ENCODE measurements at places on chromosomes 2 and 18.
A peak's percentile ranks its signal among the peaks of the same experiment; 100 is the strongest.

- no peak for DNase-seq
These were observed 33.2 kb downstream of the SLC38A11 start for GRCh38 chr2:164922134-164922533.

DNA sequence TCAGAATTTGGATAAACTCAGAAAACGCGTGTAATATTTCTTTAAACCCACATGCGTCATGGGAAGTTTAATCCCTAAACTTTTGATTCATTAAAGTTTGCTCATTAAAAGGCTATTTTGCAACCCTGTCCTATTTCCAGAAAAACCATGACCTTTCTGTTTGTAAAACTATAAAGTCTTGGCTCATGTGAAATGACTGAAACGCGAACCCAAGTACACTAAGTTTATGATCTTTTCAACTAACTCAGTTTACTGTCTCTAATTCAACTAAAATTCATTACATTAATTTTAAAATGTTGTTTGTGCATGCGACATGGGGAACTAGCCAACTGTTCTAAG lies 3.9 kb upstream of the RPL31 start:
- no peak for DNase-seq

DNA sequence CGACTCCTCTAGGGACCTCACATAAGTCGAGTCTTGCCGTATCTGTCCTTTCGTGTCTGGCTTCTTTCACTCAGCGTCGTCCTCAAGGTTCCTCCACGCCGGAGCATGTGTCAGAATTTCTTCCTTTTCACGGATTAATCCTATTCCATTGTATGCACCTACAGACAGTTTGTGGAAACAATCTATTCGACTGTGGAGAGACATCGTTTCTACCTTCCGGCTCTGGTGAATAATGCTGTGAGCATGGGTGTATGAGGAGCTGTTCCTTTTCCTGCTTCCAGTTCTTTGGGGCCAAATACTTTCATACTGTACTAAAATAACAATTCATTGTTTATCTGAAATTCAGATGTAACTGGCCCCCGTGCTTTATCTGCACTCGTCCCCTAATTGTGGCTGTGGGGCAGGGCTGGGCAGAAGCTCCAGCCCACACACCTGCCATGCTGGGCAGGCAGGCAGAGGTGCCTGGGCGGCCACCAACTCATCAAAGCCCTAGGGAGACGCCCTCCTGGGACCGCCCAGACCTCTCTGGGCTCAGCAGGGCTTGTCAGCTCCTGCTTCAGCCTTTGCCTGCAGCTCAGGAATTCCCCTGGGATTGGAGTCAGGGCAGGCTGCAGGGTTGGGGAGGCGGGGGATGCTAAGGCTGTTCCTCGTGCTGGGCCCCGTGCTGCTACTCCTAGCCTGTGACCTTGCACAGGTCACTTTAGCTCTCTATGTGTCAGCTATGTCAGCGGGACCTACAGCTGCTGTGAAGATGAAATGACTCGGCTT lies 14.5 kb downstream of the GPC1 start:
- DNase-seq: no peak

- peak; percentile 67 for DNase-seq
These were observed 19.1 kb upstream of the SLC20A1 start for GRCh38 chr2:112626604-112627059.

GRCh38 chr2:62706721-62707521 lies 1.4 kb downstream of the EHBP1 start:
- peak; percentile 47 for DNase-seq

DNA sequence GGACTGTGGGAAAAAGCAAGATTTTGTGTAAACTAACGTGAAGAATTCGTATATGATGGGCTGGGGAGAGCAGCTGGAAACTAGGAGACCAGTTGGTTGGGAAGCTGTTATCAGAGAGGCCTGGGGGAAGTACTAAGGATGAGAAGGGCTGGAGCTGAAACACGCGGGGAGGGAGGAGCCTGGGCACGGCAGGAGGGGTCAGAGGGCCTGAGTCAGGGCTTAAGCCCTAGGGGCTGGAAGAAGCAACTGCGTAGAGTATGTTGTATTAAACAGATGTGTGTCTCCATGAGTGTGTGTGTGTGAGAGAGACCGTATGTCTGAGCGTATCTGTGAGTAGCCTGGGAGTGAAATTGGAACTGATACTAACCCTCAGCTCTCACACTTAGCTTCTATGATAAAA lies 8.4 kb downstream of the POMC start:
- peak; percentile 38 for DNase-seq

GRCh38 chr18:50879302-50880118 lies 592 bp downstream of the ME2 start:
- DNase-seq: peak; percentile 80

DNA sequence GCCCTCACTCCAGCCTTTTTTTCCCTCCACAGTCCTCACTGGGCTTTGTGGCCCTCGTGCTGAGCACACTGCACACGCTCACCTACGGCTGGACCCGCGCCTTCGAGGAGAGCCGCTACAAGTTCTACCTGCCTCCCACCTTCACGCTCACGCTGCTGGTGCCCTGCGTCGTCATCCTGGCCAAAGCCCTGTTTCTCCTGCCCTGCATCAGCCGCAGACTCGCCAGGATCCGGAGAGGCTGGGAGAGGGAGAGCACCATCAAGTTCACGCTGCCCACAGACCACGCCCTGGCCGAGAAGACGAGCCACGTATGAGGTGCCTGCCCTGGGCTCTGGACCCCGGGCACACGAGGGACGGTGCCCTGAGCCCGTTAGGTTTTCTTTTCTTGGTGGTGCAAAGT lies 39.4 kb downstream of the STEAP3 start:
- no peak for DNase-seq

- DNase-seq: no peak
These were observed 31.4 kb downstream of the ARL5A start for GRCh38 chr2:151796774-151797173.

GRCh38 chr18:55641486-55641885 lies 53.5 kb upstream of the TCF4 start:
- DNase-seq: no peak

DNA sequence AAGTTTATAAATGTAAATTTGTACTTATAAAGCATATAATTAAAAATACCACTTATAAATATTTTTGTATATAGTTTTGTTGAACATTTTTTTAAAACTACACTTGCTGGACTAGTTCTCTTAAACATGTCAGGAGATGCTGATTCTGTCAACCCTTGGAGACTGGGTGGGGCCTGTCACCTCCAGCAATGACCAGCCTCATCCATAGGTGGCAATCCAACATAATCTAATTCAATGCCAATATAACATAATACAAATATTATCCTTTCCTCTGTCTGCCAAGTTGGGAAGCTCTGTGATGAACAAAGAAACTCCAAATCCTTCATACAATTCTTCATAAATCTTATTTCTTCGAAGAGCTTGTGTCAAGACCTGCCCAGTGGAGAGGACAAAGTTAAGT lies 140.4 kb downstream of the RBMS1 start:
- DNase-seq: no peak

- DNase-seq: peak; percentile 71
These were observed 711 bp upstream of the ATOH8 start for GRCh38 chr2:85753035-85753524.

GRCh38 chr2:62435720-62436119 lies 70.3 kb downstream of the TMEM17 start:
- DNase-seq: no peak

- no peak for DNase-seq
These were observed 37.5 kb upstream of the ZNF385B start for GRCh38 chr2:179898873-179899272.

GRCh38 chr2:29397713-29398112 lies 282.5 kb downstream of the CLIP4 start:
- no peak for DNase-seq

- DNase-seq: no peak
These were observed 480.0 kb downstream of the RIT2 start for GRCh38 chr18:42635378-42636048.

DNA sequence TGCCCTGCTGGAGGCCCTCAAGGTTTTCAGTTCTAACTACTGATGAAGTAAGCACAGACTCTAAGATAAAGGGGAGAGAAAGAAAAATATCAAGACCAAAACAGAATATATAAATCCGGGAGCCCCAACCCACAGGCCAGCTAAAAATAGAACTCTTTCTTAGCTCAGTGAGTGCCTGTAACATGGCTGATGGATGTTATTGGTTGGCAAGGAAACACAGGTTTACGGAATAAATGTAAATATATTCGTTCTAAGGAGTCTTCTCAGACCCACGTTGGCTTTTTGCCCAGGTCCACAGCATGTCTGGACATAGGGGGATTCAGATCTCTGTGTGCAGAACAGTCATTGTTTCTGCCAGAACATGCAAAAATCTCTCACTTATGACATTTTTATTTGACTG lies 139.0 kb upstream of the SERPINE2 start:
- no peak for DNase-seq

- no peak for DNase-seq
These were observed 201.1 kb downstream of the PRKCE start for GRCh38 chr2:45852450-45853150.

DNA sequence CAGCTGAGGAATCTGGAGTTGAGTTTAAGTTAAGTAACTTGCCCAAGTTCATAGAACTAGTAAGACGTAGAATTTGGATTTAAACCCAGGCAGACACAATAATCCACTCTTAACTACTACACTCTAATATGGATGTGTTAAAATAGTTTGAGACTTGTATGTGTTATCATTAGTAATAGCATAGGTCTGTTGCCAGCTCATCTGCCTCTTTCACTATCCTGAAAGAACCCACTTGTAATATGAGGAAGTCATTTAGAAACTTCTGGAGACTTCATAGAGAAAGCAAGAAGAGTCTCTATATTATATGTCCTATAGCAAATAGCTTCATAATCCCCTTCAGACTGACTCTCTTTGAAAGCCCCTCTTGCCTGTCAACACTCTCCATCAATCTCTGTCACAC lies 43.0 kb upstream of the ACADL start:
- DNase-seq: no peak

- no peak for DNase-seq
These were observed 454.7 kb upstream of the SLC39A10 start for GRCh38 chr2:195202163-195202845.

DNA sequence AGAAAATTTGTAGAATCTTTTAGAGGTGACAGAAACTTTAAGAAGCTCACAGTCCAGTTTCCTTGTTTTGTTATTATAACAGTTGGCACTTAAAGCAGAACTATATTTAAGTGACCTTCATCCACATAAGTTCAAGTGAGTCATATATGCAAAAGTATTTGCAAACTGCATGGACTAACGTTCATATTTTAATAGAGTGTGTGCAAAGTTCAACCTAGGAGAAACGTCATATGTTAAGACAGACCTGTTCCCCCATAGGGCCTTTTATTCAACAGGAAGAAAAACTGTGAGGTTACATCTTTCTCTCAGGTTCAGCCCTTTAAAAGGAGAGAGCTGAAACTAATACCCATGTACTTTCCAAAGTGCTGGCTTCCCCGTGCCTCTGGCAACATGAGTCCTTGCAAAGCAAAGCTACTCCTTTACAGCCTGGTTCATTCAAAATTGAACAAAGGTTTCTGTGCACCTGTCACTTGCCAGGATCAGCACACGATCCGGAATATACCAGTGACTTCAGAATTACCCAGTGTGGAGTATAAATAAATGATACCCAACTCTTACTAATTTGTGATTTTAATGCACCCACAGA lies 280.0 kb upstream of the RAB12 start:
- no peak for DNase-seq

DNA sequence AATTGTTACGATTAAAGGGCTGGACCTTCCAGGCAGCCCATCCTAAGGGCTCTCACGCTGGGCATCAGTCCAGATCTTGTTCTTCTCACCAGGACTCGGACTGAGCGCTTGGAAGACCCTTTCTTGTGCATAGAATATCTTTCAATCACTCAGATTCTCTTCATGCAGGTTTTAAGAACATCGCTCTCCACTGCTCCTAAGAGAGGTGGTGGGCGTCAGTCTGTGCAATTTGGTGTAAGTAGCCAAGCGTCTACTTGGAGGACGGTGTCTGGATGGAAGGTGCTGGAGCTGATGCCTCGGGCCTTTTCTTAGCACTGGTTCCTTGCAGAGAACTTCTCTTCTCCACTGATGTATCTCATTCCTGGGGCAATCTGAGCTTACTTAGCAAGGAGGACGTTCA lies 68.7 kb downstream of the ASB1 start:
- DNase-seq: no peak

DNA sequence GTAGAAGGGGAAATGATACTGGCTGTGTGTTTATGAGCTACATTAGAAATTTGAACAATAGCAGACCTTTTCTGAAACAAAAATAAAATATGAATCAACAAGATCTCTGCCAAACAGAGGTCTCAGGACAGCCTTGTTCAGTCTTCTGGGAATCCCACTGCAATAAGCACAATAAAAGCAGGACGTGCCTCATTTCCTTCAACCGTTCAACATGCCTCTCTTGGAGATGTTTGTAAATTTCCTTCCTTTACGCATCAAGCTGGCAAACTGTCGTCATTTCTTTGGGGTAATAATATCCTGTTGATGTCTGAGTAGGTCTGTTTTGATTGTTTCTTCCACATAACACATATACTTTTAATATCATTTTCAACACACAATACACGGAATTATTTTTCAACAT lies 77.2 kb downstream of the TCF4 start:
- no peak for DNase-seq

Data from retina (tissue), 1 donor.